ENCODE measurements at places on chromosomes 3 and 15.

GRCh38 chr3:71101626-71102025, 481.9 kb downstream of the FOXP1 start:
- DNase-seq = no peak

GRCh38 chr15:58420579-58421043, 11.2 kb upstream of the LIPC start:
- no peak for DNase-seq

GRCh38 chr3:134306320-134306719, 55.7 kb upstream of the RYK start:
- DNase-seq = no peak

- DNase-seq = no peak
These were observed 65.5 kb downstream of the SSUH2 start for GRCh38 chr3:8579096-8579495.

GRCh38 chr15:80059786-80060355, 395 bp downstream of the ZFAND6 start:
- no peak for DNase-seq

GRCh38 chr3:128145279-128145678, 8.0 kb upstream of the EEFSEC start:
- no peak for DNase-seq

GRCh38 chr3:59526999-59527398, 477.2 kb upstream of the CFAP20DC start:
- DNase-seq = no peak

DNA sequence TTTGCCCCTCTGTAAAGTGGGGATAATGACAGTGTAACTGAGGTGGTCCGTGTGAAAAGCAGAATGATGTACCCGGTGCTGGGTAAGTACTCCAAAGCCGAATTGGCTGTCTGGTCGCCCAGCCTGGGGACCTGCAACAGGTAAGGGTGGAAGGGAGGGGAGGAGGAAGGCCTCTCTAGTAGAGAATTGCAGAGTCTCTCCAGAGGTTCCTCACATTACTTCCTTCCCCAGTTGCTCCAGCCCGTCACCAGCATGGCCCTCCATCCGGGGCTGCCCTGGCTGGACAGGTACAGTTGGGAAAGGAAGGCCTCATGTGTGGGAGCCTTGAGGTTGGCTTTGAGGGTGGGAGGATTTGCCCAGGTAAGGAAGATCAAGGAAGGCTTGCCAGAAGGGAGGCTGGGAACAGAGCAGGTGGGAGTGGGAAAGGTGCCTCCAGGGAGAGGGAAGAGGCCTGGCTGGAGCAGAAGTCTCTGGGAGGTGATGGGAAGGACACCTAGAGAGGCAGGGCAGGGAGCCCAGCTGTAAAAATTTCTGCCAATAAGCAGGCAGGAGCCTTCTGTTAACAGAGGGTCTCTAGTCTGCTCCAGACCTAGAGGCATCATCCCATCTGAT, 1.7 kb upstream of the PSTPIP1 start:
- DNase-seq = no peak

- DNase-seq = no peak
These were observed 34.9 kb upstream of the CMC1 start for GRCh38 chr3:28206479-28206878.

DNA sequence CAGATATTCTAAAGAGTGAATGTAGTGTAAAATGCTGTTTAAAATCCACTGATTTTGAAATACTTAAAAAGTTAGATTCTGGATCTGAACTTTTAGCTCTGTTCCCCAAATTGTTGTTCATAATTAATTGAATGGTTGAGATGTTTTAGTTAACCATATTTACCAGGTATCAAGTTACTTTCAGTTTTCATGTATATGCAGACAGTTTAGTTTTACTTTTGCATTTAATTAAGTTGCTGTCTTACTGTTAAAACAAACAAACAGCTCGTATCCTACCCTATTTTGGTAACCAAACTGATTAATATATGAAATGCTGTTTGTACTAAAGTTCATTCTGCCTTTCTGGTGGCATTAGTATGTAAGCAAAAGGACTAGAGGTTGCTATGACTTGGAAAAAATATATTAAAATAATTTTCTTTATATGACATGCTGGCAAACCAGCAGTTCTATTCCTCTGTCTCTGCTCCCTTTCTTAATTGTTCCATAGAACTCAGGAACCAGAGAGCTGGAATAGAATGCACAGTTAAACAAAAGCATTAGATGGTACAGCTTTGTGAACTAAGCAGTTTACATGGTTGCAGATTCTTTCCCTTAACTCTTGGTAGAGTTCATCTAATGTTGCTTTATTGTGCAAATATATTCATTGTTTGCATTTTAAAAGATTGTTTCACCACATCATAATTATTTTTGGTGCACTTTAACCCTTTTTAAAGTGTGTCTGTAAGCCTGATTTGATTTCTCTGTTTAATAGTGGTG, 39.5 kb upstream of the SCAANT1 start:
- DNase-seq = no peak

DNA sequence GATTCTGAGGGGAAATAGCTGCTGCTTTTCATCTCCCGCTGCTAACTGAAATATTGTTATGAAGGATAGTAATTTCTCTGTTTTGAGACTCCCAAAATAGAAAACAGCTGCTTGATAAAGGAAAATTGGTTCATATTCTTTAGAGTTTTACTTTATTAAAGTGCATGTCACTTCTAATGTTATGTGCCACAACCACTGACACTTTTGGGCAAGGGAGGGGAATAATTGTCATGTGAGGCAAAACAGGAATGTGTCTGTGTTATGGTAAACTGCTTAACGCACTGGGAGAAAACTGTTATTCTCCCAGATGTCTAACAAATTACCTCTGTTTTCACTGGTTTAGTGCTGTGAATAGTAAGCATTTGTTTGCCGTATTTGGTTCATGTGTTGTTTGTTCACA, 201.6 kb downstream of the PDZRN3 start:
- DNase-seq = no peak

GRCh38 chr3:42960786-42961185, 18.3 kb upstream of the GASK1A start:
- no peak for DNase-seq

GRCh38 chr3:86923071-86923491, 67.9 kb downstream of the VGLL3 start:
- DNase-seq = no peak

DNA sequence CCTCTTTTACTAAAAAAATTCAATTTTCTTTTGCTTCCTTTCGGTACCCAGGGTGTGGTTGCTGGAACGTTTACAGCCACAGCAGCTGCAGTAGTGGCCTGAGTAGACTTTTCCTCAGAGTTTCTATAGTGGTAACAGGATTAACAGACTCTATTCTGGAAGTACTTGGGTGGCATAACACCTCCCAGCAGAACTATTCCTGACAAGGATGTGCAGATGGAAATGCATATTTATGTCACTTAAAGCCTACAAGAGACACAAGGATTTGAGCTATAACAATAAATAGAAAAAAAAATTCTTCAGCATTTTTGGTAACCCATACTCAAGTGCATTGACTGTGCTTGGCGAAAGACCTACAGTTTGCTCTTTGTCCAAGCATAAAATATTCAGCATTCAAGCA, 94.0 kb downstream of the MDFIC2 start:
- DNase-seq = no peak

DNA sequence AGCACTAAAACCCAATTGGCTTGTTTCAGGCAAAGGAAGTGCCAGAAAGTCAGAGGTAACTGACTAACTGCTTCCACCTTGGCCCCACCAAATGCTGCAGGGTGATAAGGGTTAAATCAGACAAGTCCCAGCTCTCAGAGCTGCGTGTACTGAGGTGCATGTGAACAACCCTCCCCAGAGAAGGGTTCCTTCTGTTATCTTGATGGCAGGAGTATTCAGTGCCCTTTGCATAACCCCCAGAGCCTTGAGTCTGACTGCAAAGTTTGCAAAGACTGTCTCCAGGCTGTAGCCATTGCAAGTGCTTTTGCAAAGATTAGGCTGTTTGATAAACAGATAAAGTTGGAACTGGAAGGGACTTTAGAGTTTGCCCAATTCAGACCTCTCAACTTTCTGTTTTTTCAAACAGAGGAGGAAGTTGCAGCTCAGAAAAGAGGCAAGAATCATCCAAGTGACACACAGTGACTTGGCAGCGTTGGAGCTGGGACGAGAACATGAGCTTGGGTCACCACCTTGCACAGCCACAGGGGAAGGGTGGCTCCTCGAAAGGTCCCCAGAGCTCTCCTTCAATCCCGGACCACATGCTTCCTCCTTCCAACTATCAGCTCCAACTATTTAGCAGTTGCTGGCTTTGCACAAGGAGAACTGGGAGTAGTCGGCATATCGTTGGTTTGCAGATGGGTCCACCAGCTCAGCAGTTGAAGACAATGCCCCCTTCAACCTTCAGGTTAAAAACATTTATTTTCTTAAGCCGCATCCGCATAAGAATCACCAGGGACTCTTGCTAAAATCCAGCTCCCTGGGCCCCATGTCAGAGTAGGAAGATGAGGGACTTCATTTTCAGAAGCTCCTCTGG, 224.8 kb upstream of the HES1 start:
- no peak for DNase-seq

- no peak for DNase-seq
These were observed 446.8 kb downstream of the IGSF11 start for GRCh38 chr3:118587847-118588246.

DNA sequence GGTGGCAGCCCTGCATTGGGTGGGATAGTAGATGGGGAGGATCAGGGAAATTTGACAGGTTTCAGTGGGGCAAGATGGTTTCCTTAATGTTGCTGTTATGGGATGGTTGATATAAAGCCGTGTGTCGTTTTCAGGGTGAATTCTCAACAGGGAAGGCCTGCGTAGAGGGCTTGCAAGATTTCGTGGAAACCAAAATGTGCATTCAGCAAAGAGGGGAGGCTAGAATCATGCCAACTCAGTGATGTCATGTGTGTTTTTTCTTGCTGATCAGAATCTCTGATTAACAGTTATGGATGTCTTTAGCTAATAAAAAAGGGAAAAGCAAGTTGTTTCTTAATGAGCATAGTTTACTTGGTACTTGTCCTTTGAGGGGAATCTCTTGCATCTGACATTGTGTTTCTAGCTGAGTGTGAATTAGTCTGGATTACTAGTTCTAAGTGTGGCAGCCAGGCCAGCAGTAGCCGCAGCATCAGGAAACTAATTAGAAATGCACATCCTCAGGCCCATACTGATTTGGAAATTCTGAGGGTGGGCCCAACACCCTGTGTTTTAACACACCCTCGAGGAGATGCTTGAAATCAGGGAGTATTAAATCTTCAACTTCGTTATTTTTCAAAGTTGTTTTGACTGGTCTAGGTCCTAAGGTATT, 24.8 kb downstream of the MRAS start:
- no peak for DNase-seq

- DNase-seq = no peak
These were observed 1.9 kb downstream of the OSBPL10 start for GRCh38 chr3:31979001-31979697.

DNA sequence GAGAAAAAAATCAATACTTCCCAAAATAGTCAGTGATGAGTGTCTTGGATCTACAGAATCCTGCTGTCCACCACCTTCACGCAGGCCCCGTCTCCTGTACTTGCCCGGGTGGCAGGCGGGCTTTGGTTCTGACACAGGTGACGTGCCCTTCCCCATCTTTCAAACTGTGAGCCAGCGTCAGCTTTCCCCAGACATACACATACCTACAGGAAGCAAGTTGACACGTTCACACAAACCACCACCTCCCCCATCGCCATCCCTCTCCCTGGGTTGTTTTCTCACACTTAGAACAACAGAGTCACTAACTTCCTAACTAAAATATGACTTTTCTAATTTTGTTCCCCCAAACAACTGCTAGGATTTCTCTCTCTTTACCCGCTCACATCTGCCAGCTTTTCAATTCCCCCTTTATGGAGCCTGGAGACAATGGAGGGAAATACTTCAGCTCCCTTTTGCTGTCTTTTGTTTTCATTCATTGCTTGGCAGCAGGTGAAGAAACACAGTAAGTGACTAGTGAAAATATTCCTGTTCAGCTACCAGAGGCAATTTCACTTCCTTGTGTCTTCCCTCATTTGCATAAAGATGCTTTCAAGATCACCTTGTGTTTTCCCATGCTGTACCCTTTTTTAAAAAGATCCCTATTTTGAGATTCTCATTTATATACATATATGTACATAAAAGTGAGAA, 248.3 kb downstream of the SLCO3A1 start:
- no peak for DNase-seq

DNA sequence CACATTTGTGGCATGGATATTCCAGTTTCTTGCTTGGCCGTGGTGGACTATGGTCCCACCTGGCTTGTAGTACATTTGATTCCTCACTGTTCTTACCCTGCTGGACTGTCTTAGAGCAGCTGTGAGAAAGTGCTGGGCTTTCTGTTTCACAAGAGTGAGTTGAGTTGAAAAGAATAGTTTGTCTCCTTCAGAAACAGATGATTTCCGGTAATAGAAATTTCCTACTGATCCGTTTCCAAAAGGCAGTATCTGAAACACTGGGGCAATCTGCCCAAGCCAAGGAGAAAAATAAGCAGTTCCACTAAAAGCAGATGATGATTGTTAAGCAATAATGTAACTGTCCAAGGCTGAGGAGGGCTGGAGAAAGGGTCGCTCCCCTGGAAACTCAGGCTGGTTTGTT, 96.0 kb downstream of the SUCLG2 start:
- DNase-seq = no peak

GRCh38 chr15:55245059-55245458, 44.6 kb downstream of the RAB27A start:
- DNase-seq = no peak

- DNase-seq = no peak
These were observed 21.6 kb downstream of the ANAPC13 start for GRCh38 chr3:134464064-134464688.

- no peak for DNase-seq
These were observed 266.1 kb downstream of the SLC9A9 start for GRCh38 chr3:143581972-143582722.

DNA sequence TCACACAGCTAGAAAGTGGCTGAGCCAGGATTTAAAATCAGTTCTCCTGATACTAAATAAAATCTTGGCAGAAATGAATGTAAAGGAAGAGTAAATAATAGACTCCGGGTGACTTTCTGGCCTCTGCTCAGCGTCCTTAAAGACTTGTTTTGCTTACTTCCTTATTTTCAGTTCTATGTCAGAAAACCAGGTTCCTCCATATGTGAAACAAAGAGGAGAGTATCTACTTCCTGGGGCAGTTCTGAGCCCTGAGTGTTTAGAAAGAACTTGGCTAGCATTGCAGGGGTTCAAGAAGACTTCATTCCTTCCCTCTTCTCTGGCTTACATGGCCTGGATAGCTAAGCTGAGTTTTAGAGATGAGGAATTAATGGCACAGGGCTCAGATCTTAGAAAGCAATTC, 222.8 kb upstream of the TLE3 start:
- DNase-seq = no peak

DNA sequence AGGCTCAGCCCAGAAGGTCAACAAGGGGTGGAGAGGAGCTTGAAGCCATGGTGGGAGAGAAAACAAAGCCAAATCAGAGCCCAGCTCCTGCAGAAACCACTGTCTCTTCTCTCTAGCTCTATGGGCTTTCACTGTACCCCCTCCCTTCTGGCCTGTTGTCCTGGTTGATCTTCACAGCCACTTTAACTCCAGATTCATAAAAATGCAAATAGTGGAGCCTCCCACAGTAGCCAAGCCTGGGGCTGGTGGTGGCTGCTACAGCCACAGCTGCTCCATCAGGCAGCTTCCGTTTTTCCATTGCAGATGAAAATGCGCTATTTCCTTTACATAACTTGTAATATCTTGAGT, 20.7 kb upstream of the CAV3 start:
- no peak for DNase-seq

- DNase-seq = no peak
These were observed 8.0 kb downstream of the PIK3CA start for GRCh38 chr3:179156170-179156569.

GRCh38 chr15:45903283-45903682, 268.5 kb downstream of the SQOR start:
- no peak for DNase-seq
